ENCODE measurements at places on chromosomes 13 and 19.

- no peak for DNase-seq
These were observed 8.7 kb upstream of the SPC24 start for GRCh38 chr19:11164296-11164695.

DNA sequence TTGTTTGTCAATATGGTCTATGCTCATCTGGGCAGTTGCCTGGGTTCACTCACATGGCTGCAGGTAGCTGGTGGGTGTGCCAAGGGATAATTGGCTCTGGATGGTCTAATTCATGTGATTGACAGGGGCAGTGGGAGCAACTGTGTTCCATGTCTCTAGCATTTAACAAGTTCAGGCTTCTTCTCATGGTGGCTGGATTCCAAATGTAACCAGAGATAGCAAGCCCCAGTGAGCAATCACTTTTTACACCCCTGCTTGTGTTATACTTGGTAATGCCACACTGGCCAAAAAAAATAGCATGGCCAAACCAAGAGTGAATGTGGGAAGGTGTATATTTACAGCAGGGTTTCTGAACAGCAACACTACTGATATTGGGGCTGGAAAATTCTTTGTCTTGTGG, 89.6 kb upstream of the TNFSF11 start:
- DNase-seq = no peak

- no peak for DNase-seq
These were observed 26.4 kb upstream of the TPTE2 start for GRCh38 chr13:19587635-19588300.

DNA sequence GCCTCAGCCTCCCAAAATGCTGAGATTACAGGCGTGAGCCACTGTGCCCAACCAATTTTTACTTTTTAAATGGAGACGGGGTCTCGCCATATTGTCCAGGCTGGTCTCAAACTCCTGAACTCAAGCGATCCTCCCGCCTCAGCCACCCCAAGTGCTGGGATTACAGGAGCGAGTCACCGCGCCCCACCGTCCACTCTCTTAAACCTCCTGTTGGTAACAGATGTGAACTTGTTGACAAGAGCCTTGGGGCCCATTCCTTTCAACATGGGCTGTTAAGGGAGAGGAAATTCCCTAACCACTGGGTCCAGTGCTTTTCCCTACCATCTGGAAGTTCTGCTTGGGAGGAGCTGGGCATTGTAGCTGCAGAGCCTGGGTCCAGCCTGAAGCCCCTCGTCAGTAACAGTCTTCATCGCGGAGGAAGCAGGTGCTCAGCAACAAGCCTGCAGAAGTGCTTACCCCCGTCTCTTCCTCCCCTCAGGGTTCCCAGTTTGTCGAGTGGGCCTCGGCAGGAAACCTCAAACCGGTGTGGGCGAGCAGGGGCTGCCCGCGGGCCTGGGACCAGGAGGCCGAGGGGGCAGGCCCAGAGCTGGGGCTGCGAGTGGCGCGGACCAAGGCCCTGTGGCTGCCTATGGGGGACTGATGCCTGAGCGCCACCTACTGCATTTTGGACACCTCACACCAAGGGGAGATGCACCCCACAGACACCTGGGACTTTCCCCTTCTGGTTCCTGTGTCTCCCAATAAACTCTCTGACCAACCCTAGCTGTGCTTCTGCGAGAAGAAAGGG, 4.0 kb upstream of the FLT3LG start:
- DNase-seq = peak; percentile 60

DNA sequence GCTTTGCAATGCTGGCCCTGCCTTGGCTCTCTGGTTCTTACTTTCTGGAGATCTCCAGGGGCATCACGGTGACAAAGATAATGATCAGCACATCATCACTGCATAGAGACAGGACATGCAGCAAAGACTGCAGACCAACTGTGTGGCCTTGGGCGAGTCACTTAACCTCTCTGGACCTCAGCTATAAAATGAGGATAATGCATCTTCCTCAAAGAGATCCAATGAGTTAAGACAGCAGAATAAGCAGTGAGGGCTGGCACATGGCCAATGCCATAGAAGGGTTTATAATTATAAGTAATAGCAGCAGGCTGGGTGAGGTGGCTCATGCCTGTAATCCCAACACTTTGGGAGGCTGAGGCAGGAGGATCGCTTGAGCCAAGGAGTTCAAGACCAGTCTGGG, 2.4 kb downstream of the MAG start:
- no peak for DNase-seq

GRCh38 chr13:75843991-75844390, 207.9 kb downstream of the LMO7 start:
- no peak for DNase-seq

DNA sequence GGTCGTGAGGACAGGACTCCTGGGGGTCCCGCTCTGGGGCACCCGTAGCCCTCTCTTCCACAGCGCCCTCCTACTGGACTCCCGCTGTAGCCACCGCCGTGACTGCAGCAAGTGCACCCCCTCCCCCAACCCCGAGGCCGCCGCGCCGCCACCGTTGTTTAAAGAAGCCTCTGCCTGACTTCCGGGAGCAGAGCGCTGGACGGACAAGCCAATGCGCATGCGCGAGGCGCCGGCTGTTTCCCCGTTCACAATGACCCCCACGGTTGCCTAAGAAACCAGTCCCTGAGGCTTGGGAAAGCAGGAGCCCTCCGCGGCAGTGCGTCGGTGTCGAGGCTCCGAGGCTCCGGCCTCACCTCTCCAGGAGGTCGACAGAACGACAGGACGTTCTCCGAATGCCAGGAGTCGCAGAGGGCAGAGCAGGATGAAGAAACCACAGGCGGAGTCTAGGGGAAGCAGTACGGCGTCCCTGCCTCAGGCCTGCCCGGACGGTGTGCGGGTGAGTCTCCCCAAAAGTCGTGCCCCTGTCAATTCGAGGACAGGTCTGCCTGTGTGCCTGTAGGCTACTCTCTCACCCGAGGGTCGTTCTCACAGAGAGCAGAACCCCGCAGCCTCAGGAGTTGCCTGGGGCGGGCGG, 70.5 kb upstream of the ZNF420 start:
- peak; percentile 24 for DNase-seq

DNA sequence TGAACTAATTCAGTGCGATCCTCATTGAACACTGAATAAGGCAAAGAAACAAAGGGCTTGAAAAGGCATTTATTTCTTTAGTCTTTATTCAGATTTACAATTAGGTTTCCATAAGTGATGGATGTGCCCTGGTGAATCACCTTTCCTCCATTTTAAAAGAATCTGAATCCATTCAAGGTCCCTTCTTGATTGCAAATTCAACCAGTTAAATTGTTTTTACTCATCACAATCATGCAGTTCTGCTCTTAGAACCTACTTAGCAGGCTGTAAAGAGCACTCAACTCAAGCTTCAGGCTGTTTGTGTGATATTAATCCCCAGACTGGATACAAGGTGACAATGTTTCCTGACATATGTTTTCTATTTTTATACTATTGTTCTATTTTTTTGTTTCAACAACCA, 321.0 kb downstream of the TBC1D4 start:
- no peak for DNase-seq

DNA sequence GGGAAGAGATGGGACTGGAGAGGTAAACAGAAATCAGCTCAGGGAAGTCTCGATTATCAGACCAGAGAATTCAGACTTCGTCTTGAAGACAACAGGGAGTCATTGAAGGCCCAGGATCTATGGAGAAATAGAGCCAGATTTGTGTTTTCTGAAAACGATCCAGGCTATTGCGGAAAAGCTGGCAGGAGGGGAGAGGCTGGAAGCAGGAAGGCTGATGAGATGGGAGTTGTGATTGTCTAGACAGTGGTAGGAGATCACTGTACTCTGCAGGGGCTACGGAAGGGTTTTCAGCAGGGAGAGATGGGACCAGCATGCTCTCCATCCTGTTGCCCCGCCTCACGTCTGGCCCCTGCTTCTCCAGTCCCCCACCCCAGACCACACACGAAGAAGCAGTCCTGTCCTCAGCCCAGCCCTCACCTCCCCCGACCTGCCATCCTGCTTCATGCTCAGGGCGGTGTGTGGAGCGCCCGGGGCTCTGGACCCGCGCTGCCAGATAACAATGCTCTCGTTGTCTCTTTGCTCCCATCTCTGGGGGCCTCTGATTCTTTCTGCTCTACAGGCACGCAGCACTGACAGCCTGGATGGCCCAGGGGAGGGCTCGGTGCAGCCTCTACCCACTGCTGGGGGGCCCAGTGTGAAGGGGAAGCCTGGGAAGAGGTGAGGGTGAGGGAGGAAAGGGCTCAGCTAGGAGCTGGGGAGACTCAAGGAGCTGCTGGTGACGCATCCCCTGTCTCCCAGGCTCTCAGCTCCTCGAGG, 1.9 kb downstream of the ARHGAP33 start:
- no peak for DNase-seq

DNA sequence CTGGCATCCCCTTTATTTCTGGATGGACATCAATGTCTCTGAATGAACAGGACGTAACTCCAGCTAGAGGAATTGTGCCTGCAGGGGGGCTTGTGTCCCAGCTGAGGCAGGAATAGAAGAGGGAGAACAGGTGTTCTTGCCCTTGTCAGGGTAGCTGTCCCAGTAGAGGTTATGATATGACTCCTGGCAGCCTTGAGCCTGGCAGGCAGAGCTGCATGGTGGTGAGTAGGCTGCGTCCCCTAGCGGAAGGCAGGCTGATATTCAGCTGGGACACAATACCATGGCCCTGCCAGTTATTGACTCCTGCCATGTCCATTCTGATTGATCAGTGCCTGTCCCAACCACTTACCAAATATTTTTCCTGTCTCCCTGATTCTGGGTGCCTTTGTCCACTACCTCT, 197.2 kb downstream of the RAP2A start:
- DNase-seq = no peak

All from stimulated activated CD8-positive, alpha-beta memory T cell treated with anti-CD3 and anti-CD28 coated beads, Interleukin-7, amount 100 ng/mL, for 4 hours (primary cell).